ENCODE measurements at places on chromosomes 16 and 17.

DNA sequence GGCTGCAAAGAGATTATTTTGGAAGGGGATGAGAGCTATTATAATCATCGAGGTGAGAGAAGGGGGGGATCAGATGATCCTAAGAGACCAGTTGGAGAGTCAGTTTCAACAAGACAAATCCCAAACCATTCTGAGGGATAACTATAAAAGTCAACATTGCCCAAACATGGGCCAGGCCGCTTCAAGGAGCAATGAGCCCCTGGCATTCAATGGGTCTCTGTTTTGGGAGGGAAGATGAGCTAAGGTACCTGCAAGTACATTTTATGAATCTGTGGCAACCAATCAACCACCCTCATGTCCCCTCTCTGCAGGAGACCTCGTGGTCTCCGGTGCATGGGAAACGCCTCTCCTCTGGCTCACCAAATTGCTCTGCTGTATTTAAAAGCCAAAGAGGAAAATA is 209.9 kb upstream of the C16orf82 start:
- no peak for DNase-seq

GRCh38 chr17:41822216-41823140 is 9.7 kb downstream of the FKBP10 start:
- DNase-seq: no peak

DNA sequence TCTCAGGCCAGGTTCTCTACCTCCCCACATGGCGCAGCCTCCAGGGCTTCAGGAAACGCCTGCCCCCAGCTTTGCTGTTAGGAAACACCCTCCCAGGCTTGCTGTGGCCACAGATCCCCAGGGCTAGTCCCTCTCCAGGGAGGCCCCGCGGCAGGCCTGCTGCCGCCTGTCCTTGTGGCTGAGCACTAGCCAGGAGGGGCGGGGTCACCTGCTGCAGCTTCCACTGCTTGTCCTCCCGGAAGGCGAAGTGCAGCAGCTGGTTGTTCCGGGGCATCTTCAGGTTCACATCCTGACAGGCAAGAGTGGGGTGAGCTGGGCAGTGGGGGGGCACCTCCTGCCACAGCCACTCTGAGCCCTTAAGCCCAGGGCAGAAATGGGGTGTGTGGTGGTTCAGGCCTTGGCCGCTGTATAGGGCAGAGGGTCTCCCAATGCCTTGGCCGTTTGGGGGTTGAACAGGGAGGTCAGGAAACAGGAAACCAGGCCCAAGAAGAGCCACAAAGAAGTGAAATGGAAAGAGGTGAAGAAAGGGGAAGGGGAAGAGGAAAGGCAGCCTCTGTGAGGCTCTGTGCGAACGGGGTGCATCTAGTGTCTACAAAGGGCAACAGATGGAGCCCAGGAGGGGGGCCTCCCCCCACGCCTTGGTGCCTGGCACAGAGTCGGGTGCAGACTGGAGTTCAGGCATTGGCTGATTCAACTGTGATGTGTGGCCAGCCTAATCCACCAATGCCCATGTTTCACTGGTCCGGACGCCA is 2.0 kb downstream of the ROGDI start:
- peak; percentile 94 for DNase-seq

- DNase-seq: no peak
Observed at GRCh38 chr17:21677126-21677910, 15.0 kb upstream of the KCNJ18 start.

- DNase-seq: no peak
Observed at GRCh38 chr16:81431554-81432353, 12.9 kb upstream of the CMIP start.

GRCh38 chr17:54864636-54865356 is 35.9 kb upstream of the TOM1L1 start:
- no peak for DNase-seq

DNA sequence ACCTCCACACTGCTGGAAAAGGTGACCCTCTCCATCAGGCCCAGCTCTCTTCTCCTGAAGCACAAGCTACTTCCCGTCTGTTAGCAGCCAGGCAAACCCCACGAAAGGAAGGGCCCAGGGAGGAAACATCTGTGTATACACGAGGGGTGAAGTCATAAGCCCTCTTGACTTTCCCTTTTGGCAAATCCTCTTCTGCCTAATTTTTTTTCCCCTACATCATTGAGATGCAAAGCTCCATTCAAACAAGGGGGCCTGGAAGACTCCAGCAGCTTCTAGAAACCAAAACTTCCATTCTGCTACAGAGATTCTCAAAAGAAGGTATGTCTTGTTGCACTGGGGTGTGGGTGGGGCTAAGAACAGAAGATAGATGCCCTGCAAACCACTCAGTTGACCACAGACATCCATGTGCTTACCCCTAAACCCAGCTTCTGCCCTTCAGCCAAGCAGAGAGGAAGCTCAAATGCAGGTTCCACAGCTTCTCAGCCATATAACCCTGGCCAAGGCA is 145.6 kb upstream of the RCVRN start:
- DNase-seq: no peak

DNA sequence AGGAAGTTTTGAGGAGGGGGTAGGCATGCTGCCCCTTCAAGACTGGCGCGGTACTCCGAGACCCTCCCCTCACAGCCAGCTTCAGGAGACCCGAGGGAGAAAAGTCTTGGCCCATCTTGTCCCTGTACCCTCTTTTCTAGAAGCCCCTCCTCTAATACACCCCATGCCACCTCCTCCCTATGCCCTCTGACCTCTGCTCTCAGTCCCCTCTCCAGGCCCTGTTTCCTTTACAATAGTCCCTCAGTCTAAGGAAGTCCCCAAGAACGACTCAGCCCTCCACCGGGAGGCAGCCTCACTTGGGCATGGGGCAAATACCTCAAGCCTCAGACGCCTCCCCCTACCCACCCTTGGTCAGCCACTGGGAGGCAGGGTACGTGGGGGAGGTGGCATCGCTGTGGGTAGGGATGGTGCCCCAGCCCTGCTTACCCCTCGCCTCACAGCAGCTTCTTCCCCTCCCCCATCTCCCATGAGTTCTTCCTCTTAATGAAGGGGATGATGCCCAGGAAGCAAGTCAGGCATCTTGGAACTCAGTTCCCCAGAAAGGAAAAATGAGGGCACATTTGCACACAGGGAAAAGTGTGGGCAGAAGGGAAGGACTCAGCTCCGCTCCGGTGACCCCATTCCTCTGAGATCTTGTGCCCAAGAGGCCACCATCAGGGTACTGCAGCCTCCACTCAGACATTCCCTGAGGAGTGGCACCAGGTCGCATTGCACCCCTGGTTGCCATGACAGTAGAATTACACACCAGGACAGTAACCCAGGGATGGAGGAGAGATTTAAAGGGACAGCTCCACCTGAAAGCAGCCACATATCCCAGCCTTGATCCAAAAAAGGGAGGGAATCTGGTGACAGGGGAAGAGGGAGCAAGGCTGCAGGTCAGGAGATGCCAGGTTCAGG is 6.2 kb downstream of the MPP2 start:
- peak; percentile 64 for DNase-seq

Data from DMS53 (cell line).